ENCODE measurements at places on chromosomes 2 and 18. TPM values are rescaled to one million over a fixed set of nuclear protein-coding genes. Genes with fewer than 3 reads are reported as not detected.

PLEK gene
- total RNA-seq: 0.62 TPM

DNER gene
- total RNA-seq: not detected

NRP2 gene
- 64.4 TPM for total RNA-seq

TNFRSF11A gene
- 16.4 TPM for total RNA-seq

HRH4 gene
- 1.6 TPM for total RNA-seq

FHL2 gene
- total RNA-seq: 3.8 TPM

KIF5C gene
- 16.9 TPM for total RNA-seq

SDC1 gene
- total RNA-seq: 0.63 TPM

ACVR1C gene
- total RNA-seq: 0.98 TPM

CDCA7 gene
- 116 TPM for total RNA-seq

ASB18 gene
- not detected for total RNA-seq

All from activated CD4-positive, alpha-beta T cell treated with anti-CD3 and anti-CD28 coated beads, Interleukin-2, amount 10 ng/mL, durations not matched to agents 24 days and 14 days (primary cell).